Activated gamma-delta T cell treated with Interleukin-2 at 50 U/mL for 16 hours (primary cell): ENCODE measurements at places on chromosomes 5 and 9.
A peak's percentile ranks its signal among the peaks of the same experiment; 100 is the strongest.

DNA sequence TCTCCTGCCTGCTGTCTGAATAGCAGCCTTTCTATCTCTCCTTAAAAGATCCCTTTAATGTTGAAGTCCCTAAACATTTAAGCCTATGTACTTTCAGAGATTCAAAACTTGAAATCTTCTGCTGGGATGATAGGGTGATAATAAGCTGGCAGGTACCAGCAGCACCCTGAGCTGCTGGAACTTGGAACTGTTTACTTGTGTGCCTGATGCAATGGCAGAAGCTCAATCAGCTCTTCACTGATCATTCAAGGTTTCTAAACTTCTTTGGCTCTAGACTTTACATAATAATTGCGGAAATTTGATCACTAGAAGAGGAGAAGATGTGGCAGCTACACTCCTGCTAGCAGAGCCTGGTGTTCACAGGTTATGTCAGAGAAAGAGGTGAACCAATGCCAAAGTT is 27.6 kb downstream of the MRPS27 start:
- DNase-seq = no peak

- DNase-seq = no peak
Observed at GRCh38 chr5:76074487-76075065, 8.6 kb upstream of the SV2C start.

DNA sequence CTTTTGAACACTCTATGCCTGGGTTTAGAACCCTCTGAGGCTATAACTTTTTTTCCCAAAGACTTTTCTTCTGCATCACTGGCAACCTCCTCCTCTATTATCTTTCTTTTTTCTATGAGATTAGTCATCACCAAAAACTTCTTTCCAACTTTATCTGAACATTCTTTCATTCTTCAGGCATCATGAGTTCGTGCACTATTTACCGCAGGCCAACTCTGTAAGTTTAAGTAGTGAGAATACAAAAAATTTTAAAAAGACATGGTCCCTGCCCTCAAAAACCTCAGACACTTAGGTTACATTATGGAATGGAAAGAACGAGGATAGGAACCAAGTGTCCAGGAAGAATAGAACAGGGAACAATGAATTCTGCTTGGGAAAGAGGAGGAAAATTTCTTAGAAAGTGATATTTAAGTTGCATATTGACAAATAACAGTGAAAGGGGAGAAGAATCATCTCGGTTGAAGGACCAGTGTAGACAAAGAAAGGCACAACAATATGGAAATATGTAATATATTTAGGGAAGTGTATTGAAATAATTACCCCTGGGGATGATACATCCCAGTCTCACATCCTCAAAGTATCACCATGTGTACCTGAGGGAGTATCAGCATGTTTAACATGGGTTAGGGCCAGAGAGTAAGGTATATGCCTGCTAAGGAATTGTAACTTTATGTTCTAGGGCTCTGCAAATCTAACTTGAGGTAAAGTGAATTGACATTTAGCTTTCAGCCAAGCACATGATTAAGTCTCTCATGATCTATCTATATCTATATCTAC is 196.5 kb upstream of the NREP start:
- DNase-seq = no peak

DNA sequence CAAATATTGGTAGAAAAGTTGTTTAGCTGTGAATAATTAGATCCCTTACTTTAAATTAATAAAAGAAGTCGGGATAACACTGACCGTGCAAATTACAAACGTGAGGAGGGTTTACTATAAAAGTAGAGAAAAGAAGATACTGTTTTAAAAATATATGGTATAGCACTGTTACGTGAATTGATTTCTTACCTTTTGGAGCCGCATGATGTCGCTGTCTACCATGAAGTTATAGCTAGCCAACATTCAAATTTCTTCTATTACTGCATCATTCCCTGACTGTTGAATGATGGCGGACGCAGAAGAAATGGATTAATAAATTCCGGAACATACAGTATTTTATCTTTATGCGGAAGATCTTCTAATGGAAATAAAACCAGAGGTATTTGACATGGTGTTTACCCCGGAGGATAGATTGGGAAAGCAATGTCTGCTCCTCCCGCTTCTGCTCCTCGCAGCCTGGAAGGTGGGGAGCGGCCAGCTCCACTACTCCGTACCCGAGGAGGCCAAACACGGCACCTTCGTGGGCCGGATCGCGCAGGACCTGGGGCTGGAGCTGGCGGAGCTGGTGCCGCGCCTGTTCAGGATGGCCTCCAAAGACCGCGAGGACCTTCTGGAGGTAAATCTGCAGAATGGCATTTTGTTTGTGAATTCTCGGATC is at the start of gene PCDHA6:
TSS of gene PCDHA6 (plus strand) at position 257 of the 658 bp plus-strand sequence. CDS start at position 389, 132 bp downstream.
- DNase-seq = no peak

DNA sequence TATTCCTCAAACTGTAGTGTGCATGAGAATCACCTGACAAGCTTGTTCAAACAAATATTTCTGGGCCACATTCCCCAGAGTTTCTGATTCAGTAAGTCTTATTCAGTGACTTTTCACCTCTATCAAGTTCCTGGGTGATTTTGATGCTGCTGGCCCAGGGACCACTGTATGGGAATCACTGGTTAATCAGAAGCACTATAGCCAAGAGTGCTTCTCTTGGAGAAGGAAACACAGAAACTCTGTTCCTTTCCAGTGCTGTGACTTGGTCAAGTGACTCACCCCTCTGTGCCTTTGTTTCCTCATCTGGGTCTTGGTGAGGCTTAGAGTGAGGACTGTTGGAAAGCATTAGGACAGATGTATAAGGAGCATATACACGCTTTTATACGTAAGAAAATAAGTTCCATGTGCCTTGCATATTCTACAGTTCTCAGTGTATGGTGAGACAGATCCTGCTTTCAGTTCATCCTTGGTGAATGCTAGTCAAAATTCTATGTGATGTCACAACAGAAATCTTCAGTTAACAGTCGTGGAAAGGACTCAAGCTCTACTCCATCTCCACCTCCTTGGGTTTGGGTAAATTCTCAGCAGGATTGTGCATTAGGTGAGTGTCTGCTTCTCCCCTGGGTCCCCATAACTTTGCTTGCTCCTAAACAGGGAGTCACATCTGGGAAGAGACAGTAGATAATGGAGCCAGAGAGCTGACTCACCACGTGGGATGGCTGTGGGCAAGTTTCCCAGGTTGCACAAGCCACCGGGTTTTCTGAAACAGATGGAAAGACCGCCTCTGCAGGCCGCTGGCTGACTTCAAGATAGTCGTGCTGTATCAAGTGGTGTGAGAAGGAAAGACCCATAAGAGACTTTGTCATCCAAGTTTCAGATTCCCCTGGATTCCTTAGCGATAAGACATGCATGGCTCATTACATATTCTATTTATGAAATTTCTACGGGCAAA is 117.0 kb downstream of the NXNL2 start:
- no peak for DNase-seq

GRCh38 chr5:170614065-170614490 is 110.3 kb downstream of the KCNIP1 start:
- DNase-seq = no peak

DNA sequence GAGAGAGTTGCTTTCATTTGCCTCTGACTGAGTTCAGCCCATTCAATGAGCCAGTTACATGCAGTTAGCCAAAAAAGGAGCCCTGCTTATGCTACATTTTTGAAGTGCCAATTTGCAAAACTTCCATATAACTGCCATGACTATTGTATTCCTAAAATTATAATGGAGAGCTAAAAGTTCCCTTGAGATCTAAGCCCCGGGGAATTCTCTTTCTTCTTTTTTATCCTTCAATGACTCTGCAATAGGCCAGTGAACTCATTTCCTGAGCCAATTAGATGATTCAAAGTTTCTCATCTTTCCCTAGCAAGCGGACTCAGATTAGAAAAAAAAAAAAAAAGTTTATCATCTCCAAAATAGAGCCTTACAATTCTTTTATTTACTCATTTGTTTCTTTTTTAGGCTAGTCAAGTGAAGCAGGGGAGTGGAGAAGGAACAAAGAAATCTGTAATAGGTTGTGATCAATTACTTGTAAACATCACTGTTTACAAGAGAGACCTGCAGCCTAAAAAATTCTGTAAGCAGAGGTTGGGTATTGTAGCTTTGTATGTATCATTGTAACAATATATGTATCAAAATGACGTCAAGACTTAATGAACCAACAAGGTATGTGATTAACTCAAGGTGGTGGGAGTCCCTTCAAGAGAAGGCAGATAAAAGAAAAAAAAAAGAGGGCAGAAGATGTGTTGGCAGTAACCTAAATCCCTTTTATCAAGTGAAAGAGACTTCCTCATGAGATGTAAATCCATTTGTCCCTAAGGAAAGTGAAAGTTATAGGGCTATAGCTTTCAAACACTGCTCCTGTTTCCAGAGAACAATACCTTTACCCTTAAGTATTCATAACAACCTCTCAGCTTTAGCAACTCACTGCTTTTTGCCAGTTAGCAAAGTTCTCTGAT is 48.7 kb upstream of the HOMER1 start:
- no peak for DNase-seq

DNA sequence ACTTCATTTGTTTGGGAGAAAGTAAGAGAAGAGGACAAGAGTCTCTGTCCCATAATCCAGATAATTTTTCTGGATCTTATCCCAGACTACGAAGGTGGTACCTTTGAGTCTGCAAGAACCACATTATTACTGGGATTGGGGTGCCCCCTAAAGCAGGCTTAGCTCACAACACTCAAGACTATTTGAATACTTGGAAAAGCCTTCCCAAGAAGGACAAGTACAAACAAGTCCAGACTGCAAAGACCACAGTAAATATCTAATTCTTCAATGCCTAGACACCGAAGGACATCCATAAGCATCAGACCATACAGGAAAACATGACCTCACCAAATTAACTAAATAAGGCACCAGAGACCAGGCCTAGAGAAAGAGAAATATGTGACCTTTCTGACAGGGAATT is 40.2 kb upstream of the TMED7 start:
- no peak for DNase-seq

DNA sequence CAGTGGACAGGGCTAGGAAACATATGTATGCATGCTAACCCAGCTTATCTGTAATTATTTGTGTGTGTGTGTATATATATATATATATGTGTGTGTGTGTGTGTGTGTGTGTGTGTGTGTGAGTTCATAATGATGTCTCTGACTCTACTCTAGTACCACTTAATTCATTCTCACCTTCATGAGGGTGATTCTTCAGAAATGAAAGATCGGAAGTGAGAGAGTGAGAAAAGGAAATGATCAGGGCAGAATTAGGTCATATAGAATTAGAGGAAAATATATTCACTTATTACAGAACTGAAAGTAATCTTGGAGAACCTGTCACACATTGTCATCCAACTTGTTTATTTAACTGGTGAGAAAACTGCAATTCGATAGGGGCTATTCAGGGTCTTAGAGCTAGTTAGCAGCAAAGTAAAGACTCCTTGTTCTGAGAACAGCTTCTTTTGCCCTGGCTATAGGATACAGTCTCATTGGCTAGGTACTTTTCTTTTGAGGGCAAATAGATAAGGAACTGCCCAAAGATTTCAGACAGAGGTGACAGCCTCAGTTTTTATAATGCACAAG is 58.8 kb downstream of the C9orf153 start:
- DNase-seq = no peak

- DNase-seq = no peak
Observed at GRCh38 chr5:156169495-156169894, 157.5 kb upstream of the SGCD start.

GRCh38 chr5:73197637-73198257 is 24.8 kb downstream of the TMEM174 start:
- DNase-seq = no peak

GRCh38 chr9:98101868-98102273 is 17.2 kb downstream of the TRIM14 start:
- DNase-seq = peak; percentile 83

DNA sequence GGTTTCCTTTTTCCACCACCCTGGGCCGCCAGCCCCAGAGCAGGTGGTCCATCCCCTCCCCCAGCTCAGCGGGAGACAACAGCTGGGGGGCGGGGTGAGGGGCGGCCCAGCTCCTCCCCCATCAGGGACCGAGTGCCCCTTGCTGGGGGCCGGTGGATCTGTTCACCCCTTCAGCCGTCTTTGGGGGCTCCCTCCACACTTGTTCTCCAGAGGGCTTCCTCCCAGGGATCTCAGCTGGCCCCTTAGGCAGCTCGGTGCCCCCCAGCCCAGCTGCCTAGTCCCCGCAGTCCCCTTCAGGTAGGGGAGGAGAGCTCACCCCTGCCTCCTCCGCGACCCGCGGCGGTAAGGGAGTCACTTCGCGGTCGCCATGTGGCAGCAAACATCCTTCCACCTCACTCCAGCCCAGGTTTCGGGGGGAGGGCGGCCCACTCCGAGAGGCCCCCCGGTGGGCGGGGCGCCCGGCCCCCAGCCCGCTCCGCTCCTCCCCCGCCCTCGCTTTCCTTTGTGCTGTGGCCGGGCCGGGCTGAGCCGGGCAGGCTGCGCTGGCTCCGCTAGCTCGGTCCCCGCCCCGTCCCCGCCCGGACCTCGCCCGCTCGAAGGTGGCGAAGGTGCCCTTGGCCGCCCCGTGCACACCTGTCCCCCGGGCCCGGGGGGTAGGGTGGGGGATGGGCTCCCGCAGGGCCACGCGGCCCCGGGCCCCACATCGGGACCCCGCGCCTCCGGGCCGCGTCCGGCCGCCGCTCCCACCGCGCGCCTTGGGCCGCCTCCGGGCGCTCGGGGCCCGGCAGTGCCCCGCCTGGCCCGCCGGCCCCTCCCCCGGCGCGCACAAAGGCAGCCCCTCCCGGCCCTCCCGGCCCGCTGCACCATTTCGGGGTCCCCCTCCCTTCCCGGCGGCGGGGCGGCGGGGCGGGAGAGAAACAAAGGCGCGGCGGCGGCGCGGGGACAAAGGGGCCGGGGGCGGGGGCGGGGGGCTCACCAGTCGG is 683 bp downstream of the DBN1 start:
- peak; percentile 75 for DNase-seq

GRCh38 chr5:82664732-82665131 is 386.6 kb upstream of the RPS23 start:
- no peak for DNase-seq

GRCh38 chr9:134623258-134624066 is 18.1 kb upstream of the COL5A1 start:
- no peak for DNase-seq

GRCh38 chr9:87880116-87880515 is 2.6 kb upstream of the SPATA31E1 start:
- no peak for DNase-seq

DNA sequence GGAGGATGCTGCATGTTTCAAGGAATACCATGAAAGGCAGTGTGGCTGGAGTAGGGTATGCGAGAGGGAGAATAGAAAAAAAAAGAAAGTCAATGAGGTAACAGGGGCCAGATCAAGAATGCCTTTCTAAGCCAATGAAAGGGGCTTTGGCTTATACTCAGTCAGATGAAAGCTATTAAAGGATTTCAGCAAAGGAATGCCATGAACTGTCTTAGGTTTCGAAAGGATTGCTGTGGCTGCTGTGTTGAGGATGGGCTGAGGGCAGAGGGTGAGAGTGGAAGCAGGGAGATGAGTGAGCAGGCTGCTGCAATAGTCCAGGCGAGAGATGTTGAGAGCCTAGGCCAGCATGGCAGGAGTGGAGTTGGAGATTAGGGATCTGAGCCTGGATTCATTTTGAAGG is 135.4 kb upstream of the CKMT2 start:
- no peak for DNase-seq

- no peak for DNase-seq
Observed at GRCh38 chr9:114607671-114608524, 3.2 kb upstream of the TMEM268 start.

GRCh38 chr5:172904643-172905345 is 54.4 kb upstream of the RPL26L1 start:
- DNase-seq = no peak
